T-helper 2 cell treated with Interferon-gamma antibody and Interleukin-4, amounts not matched to agents 5 μg/mL and 100 μg/mL, for 36 hours (primary cell): ENCODE measurements at places on chromosomes 2 and 18.

GRCh38 chr2:133849341-133849740, 281.1 kb upstream of the NCKAP5 start:
- no peak for DNase-seq

DNA sequence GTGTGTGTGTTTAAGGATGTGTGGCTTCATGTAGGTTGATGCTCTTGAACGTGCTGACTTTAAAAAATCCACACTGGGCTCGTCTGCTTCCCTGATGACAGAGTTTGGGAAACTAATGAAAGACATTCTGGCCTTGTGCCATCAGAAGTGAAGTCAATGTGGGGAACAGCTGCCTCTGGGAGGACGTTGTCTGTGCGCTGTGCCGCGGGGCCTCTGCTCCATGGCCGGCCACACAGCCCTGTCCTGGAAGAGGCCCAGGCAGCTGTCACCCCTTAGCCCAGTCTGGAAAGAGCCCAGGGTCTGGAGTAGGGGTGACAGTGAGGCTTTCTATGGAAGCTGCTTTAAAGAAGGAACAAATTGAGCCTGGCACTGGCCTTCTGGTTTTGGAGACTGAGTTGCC, 155.8 kb downstream of the SH3RF3 start:
- no peak for DNase-seq

GRCh38 chr2:18247282-18248110, 313.0 kb downstream of the RDH14 start:
- DNase-seq = no peak

GRCh38 chr2:134079373-134079772, 174.5 kb upstream of the MGAT5 start:
- no peak for DNase-seq

- no peak for DNase-seq
Measured at GRCh38 chr2:110768591-110768990, 36.2 kb downstream of the ACOXL start.

DNA sequence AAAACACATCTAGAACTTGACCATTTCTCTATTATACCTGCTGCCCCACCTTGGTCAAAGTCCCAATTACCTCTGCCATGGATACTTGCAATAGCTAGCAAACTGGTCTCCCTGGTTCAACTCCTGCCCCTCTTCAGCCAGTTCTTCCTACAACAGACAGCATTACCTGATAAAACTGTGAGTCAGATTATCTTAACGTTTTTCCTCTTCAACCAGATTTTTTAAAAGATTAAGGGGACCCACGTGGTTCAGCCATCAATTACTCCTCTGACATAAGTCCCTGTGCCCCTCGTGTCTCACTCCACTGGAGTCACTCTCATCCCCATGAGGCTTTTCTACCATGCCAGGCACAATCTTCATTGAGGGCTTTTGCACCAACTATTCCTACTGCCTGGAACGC, 5.3 kb upstream of the ARHGAP15 start:
- no peak for DNase-seq

- no peak for DNase-seq
Measured at GRCh38 chr2:163637871-163638270, 97.9 kb downstream of the FIGN start.

DNA sequence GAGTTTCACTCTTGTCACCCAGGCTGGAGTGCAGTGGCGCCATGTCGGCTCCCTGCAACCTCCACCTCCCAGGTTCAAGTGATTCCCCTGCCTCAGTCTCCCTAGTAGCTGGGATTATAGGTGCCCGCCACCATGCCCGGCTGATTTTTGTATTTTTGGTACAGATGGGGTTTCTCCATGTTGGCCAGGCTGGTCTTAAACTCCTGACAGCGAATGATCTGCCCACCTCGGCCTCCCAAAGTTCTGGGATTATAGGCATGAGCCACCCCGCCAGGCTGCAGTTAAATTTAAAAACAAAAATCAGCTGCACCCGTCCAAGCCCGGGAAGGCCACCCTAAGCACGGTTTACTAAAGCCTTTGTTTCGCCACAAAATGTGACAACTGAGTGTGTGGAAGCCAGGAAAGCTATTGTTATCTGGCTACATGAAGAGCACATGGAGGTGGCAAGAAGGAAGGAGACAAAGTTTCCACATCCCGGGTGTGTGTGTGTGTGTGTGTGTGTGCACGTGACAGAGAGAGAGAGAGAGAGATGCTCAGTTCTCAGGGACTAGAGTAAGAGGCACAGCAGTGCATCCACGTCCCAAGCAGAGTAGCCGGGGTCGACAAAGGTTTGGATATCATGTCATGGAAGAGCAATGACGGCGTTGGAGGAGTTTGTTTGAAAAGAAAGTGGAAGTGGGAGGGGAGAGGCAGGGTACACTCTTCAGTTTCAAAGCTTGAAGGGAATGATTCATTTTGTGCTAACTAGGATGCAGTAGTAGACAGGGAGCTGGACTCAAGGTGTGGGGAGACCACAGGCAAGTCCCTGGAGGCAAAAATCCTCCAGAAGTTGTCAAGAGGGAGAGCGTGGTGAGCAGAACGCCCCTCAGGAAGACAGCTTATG, 20.1 kb downstream of the INPP5D start:
- DNase-seq = no peak
